ENCODE measurements at places on chromosomes 7 and 10.

DNA sequence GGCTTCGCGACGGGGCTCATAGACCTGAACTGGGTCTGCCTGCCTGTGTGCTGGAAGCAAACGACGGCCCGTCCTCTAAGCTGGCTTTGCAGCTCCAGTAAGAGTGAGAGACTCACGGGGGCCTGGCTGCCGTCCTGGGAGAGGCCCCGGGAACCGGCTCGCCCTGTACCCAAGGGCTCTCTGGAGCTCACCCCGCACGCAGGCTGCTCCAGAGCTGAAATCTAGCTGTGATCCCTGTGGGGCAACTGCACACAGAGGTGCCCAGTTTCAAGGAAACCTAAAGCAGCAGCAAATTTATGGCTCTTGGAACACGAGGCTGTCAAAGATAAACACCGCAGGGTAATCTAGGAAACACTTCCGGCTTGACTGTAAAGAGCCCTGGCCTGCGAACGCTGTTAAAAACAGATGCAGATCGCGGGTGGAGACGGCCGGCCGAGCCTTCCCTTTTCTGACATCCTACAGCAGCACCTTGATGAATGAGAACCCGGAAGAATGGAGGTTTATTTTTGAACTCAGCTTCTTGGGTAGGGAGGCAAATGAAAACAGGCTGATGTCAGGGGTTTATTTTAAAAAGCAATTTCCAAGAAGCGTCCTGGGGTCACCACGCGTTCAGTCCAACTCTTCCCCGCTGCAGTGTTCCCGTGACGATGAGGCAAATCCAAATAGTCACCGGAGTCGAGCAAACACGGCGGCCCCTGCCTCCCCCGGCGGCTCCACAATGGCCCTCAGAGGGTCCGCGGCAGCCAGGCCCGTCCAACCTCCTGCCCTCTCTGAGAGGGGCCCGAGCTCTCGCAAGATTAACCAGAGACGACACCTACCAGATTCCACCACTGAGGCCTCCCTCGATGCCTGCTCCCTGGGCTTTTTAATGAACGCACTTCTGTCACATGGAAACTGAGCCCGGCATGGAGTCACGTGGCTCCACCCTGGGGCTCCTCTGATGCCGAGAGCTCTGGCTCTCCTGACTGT, 29.6 kb downstream of the AMZ1 start:
- no peak for DNase-seq

DNA sequence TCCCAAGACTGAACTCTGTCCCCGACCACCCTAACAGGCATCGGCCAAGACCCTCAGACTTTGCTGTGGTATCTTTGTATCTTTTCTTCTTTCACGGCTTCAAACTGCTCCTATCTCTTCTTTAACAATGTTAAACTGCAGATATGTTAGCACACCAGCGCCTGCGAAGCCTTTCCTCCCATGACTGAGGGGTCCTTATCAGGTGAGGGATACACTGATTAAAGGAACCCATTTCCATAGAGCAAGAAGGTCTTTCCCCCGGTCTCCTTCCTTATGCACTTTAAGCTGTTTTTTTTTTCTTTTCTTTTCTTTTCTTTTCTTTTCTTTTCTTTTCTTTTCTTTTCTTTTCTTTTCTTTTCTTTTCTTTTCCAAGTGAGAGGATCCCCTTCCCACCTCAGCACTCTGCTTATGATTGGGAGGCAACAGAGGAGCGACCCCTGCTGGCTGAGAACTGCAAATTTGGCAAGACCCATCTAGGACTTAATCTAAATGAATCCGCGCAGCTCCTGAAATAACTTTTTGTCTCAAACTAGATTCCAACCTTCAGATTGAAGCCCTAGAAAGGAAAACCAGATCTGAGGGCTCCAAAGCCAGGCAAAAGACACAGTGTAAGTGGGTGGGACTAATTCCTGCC, 109.9 kb downstream of the ITGB8 start:
- no peak for DNase-seq

DNA sequence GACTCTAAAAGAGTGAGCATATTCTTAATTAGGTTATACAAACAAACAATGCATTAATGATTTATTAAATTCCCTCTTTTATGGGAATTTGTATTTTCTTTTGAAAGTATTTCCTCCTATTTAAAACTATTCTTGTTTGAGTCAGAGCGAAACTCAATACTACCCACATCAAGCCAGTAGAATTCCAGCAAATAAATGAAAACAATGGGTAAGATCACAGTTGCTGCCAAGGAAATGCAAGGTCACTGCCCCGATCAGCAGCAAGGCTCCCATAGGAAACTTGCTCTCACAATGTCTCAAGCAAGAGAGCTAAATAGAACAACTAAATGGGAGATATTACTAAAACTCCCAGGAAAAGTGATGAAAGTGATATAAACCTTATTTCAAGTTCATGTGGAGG, 206.3 kb downstream of the THSD7A start:
- DNase-seq = no peak

DNA sequence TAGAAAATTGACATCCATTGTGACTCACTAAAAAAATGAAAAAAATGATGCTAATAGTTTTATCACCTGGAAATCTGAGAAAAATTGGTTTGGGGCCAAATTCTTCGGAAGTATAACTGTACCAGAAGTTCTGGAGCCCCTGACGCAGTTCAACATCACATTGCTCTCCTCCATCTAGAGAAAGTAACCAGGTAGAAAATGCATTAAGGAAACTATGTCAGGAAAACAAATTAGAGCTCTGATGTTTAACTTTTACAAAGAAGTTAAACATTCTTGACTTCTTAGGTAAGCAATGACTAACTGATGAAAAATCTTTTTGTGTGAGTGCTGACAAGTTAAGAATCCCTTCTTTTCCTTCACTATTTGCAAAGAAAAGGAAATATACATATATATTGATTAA, 61.1 kb upstream of the TMEM196 start:
- no peak for DNase-seq

DNA sequence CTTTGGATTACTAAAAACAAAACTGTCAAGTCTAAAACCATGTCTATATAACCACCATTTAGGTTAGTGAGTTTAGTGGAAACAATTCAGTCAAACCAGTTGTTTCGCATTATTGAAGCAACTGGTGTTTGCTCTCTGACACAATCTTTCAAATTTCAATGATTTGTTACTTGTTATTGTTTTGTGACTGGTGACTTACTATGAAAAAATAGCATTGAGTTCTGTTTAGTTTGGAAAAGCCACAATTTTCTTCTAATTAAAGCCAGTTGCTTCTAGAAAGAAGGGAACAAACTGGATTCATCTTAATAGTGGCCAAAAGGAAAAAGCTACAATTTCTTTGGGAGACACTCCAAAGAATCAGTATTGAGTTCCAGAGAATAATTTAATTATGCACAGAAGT, 30.4 kb downstream of the LAMB4 start:
- no peak for DNase-seq

DNA sequence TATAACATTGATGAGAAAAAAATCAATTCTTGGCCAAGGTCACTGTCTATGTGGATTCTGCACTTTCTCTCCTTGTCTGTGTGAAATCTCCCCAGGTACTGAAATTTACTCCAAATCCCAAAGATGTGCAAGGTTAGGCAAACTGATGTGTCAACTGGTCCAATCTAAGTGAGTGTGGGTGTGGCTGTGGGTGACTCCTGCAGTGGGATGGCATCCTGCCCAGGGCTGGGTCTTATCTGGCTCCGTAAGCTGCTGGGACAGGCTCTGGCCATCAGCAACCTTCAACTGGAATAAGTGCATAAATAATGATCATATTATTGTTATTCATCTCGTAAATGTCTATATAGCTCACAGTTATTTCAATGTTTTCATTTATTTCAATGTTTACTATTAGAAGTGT, 79.3 kb downstream of the JCAD start:
- no peak for DNase-seq

DNA sequence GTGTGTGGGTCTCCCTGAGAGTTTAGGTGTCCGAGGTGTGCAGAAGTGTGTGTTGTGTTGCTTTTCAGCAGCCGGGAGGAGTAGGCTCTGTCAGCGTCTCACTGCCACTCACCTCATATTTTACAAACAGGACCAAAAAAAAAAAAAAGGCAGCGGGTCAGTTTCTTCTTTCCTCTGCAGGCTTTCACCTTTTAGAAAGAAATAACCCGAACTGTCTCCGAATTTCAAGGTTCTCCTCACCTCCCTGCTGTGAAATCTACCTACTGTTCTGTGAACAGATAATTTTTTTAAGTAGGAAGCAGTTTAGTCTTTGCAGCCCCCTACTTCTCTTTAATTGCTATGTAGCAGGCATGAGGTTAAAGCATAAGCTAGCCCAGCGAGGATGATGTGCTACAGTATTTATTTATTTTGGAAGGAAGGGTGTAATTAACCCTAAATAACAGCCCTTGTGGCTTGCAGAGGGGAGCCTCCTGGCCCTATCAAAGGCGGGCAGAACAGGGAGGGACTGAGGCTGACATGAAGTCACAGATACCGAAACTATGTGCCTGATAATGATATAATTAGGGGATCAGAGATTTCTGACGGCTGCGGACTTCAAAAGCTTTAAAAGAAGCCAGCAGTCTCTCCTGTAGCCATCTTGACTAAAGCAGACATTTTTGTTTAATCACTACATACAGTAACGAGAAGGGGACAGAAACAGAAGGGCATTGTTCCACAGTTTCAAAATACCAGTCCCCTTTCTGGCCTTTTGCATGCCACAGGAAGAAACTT, 1.6 kb downstream of the BAMBI start:
- no peak for DNase-seq

- DNase-seq = no peak
Measured at GRCh38 chr10:26737730-26738129, 40.2 kb downstream of the PDSS1 start.

DNA sequence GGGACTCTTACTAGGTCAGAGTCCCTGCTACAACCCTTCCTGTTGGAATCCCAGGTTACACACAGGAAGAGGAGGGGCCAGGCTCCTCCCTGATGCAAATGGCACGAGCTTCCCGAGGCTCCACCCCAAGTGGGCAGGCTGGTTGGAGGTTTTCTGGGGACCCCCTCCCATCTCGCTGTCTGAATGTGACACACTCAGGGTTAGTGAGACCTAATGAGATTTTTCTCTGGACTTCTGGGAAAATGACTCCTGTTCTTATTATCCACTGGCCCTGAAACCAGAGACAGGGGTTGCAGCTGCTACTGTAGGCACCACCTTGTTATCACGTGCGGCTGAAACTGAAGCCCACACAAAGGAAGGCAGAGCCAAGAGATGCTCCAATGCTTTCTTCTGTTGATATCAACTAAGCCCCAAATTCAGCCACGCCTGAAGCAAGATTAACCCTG, 103.3 kb downstream of the FAM107B start:
- DNase-seq = no peak

- no peak for DNase-seq
Measured at GRCh38 chr7:104929921-104930320, 84.1 kb upstream of the KMT2E start.
